ENCODE measurements at places on chromosomes 2 and 18. TPM values are rescaled to one million over a fixed set of nuclear protein-coding genes. Genes with fewer than 3 reads are reported as not detected.
A peak's percentile ranks its signal among the peaks of the same experiment; 100 is the strongest.

DNA sequence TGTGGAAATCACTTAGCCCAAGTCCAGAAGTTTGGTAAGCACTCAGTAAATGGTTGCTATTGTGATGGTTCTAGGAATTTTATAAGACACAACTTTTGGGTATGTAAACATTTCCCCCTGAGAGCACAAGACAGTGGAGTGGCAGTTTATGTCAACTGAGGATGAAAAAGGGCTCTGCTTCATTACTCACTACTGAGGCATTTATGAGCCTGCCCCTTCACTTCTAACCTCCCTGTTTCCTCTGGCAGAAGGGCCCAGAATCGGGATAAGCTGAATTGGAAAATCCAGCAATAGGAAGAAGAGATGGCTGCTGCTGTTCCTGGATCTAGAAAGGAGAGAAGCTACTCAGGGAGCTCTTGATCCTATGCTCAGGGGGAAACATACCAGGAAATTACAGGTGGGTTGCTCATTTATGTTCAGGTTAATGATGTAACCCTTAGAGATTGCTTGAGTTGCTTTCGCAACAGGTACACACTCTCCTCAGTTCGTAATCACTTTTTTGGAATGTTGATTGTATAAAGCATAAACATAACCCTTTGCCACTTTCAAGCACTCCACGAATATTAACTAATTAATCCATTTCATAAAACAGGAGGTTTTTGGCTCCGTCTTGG, 46.3 kb downstream of the ADCYAP1 start:
- DNase-seq = no peak
- no peaks in the 10 kb centered on the region for H3K27me3 ChIP-seq
- H3K4me1 ChIP-seq = peaks cover 7% of the 10 kb centered on the region
- no peak overlapping the region for H3K27ac ChIP-seq

The GALNT3 gene
- total RNA-seq = 9.8 TPM

DNA sequence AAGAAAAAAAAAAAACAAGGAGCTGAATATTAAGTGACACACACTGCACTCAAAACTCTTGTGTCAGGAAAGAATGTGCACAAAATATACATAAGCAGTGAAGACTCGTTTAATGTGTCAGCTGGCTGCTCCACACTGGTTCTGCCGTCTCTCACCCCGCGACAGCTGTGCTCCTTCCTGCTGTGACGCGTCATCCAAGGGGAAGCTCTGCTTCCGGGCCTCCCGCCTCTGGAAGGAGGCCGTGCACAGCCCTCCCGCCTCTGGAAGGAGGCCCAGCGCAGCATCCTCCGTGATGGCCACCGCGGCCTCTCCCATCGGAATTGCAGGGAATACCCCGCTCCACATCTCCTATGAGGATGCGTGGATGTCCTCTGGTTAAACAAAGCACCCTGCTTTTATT, 151.0 kb downstream of the HDAC4 start:
- no peaks in the 10 kb centered on the region for H3K36me3 ChIP-seq
- no peaks in the 10 kb centered on the region for H3K27me3 ChIP-seq
- no peak for DNase-seq
- peaks cover 99% of the 10 kb centered on the region for H3K4me1 ChIP-seq
- H3K4me3 ChIP-seq = peak overlapping the region; percentile 27

- no peaks in the 10 kb centered on the region for H3K4me1 ChIP-seq
- H3K27ac ChIP-seq = no peak overlapping the region
- no peak overlapping the region for H3K4me3 ChIP-seq
- DNase-seq = no peak
- no peaks in the 10 kb centered on the region for H3K27me3 ChIP-seq
Measured at GRCh38 chr2:170201734-170202393, 23.9 kb downstream of the MYO3B start.

The ITGB6 gene
- total RNA-seq = 0.12 TPM

DNA sequence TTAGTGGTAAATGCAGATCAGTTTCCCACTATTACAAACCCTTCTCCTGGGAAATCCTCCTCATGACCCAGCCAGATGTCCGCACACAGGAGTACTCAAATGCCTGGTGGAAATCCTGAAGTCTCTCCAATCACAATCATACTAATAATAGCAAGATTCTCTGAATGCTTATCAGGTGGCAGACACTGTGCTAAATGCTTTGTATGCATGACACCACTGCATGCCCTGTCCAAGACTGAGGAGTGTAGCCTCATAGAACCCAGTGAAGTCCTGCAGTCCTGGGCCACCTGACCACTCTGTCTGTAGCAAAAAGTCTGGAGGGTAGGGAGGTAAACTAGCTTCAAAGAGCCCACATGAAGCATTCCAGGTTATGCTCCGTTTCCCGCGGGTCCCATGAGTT, 434.8 kb upstream of the CHST9 start:
- no peaks in the 10 kb centered on the region for H3K4me1 ChIP-seq
- H3K27me3 ChIP-seq = no peaks in the 10 kb centered on the region
- no peak for DNase-seq
- no peak overlapping the region for H3K27ac ChIP-seq
- no peak overlapping the region for H3K4me3 ChIP-seq

The FOXD4L1 gene
- 0.64 TPM for total RNA-seq

DNA sequence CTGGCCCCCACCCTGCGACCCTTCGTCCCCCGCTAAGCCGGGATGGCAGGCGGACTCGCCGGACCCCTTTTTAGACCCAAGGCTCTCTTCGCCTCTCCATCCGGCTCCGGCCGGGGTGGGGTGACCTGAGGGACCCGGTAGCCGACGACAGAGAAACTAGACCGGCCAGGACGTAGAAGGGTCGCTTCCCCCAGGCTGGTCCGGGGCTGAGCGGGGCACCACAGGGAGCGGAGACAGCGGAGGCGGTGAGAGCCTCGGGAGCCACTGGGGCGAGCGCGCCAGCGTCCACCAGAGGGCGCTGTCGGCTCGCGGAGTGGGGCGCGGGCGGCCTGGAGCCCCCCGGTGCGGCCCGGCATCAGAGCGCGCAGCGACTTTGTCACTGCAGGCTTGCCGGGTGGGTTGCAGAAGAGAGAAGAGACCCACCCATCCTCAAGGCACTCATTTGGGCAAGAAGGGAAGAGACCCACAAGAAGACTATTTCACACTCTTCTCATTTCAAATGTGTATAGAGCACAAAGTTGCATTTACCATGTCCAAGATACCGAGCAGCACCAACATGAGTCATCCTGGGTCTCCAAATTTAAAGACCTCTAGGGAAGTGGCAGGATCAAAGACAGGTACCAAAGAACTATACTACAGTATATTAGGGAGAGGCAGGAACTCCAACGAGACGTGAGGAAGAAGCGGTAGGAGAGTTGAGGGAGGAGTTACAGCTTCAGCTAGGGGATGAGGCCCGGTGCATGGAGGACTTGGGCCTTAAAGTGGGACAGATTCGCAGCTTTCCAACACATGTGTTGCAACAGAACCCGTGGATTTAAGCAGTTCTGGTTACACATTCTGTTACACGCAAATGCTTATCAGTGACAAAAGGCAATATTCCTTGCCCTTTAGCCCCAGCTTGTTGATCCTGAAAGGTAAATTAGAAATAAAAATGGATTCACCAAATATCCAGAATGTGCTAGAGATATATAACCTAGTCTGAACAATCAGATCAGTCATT, 7.6 kb upstream of the PRKCE start:
- peak overlapping the region; percentile 58 for H3K4me3 ChIP-seq
- DNase-seq = no peak
- H3K27ac ChIP-seq = no peak overlapping the region
- no peaks in the 10 kb centered on the region for H3K27me3 ChIP-seq
- peaks cover 6% of the 10 kb centered on the region for H3K4me1 ChIP-seq
- no peaks in the 10 kb centered on the region for H3K36me3 ChIP-seq

DNA sequence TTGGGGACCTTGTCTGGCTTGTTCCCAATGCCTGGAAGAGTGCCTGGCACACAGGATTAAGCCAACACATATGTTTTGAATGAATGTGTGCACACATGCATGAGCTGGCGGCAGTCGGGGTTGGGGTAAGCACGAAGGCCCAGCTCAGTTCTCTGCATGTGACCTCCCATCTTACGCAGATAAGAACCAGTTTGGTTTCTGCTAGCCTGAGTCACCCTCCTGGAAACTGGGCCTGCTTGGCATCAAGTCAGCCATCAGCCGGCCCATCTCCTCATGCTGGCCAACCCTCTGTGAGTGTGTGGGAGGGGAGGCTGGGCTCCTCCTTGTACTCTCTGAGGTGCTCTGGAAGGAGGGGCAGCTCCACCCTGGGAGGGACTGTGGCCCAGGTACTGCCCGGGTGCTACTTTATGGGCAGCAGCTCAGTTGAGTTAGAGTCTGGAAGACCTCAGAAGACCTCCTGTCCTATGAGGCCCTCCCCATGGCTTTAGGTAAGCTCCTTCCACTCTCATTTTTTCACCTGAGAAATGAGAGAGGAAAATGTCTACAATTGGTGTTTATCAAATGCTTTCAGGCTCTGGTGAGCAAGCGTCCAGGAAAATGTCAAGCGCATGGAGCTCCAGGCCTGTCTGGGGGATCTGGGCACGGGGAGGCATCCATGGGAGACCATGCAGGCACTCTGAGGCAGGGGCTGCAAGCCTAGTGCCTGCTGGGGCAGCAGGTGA, 9.7 kb upstream of the IL1RN start:
- no peak for DNase-seq
- H3K27ac ChIP-seq = no peak overlapping the region
- no peak overlapping the region for H3K4me3 ChIP-seq
- no peaks in the 10 kb centered on the region for H3K27me3 ChIP-seq

GRCh38 chr18:37484983-37485834, 80.4 kb downstream of the CELF4 start:
- no peak overlapping the region for H3K4me3 ChIP-seq
- peak; percentile 8 for DNase-seq
- H3K27me3 ChIP-seq = peaks cover 26% of the 10 kb centered on the region
- peaks cover 17% of the 10 kb centered on the region for H3K4me1 ChIP-seq
- no peaks in the 10 kb centered on the region for H3K36me3 ChIP-seq

GRCh38 chr2:170013802-170014551, 164.0 kb upstream of the MYO3B start:
- no peaks in the 10 kb centered on the region for H3K27me3 ChIP-seq
- no peaks in the 10 kb centered on the region for H3K36me3 ChIP-seq
- no peak for DNase-seq

- DNase-seq = no peak
- H3K27me3 ChIP-seq = peaks cover 3% of the 10 kb centered on the region
- no peak overlapping the region for H3K27ac ChIP-seq
- no peak overlapping the region for H3K4me3 ChIP-seq
- peaks cover 13% of the 10 kb centered on the region for H3K4me1 ChIP-seq
Measured at GRCh38 chr2:216316743-216317142, 55.5 kb downstream of the MARCHF4 start.

DNA sequence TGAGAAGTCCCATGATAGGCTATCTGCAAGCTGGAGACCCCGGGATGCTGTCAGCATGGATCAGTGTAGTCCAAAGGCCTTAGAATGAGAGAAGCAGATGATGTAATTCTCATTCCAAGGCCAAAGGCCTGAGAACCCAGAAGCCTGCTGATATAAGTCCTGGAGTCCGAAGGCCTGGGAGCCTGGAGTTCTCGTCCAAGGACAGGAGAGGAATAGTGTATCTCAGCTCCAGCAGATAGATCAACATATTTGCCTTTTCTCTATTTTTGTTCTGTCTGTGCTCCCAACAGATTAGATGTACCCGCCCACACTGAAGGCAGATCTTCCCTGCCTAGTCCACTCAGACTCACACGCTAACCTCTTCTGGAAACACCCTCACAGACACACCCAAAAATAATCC, 454.9 kb upstream of the CHAC2 start:
- peaks cover 3% of the 10 kb centered on the region for H3K4me1 ChIP-seq
- DNase-seq = no peak
- H3K27me3 ChIP-seq = no peaks in the 10 kb centered on the region
- H3K4me3 ChIP-seq = no peak overlapping the region

- DNase-seq = peak; percentile 69
- H3K27me3 ChIP-seq = no peaks in the 10 kb centered on the region
- H3K36me3 ChIP-seq = no peaks in the 10 kb centered on the region
- no peak overlapping the region for H3K27ac ChIP-seq
- peak overlapping the region; percentile 16 for H3K4me3 ChIP-seq
- H3K4me1 ChIP-seq = peaks cover 11% of the 10 kb centered on the region
Measured at GRCh38 chr2:187580462-187581124, 26.4 kb upstream of the TFPI start.

The RNU2-63P gene
- total RNA-seq = 7.4 TPM

DNA sequence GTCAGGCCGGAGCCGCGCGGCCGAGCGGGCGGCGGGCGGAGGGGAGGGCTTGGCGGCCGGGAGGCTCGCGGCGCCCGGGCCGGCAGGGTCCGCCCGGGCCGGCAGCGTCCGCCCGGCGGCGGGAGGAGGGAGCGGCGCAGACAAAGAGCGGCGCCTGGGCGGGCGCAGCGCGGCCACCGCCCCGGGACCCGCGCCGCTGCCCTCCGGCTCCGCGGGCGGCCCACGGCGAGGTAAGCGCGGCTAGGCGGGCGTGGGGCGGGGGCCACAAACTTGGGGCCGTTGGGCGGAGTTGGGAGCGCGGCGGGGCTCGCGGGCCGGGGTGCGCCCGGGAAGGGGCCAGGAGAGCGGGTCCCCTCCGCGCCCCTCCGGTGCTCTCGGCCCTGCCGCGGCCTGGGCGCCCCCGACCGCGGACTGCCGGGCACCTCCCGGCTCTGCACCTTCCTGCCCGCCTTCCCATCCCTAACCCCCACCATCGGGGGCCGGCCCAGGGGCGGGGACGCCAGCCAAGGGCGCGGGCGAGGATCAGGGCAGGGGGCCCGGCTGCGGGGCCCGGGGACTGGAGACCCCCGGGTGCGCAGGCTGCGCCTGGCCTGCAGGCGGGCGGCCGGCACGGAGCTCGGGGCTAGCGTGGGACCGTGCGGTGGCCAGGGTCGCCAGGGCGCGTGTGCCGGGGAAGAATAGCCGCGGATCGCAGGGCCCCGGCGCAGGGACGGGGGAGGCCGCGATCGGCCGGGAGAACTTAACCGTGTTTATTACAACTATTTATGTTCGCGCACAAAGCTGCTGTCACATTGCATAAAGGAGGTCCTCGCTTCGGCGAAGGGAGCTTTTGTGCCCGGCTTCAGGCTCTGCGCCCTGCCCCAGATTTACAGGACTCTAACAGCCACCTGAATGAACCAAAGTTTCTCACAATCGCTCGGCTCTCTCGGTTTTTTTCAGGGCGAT, at the start of gene NCK2:
NCK2 (plus strand) TSS at position 4 of the 945 bp plus-strand sequence. CDS start 110,152 bp downstream, outside the sequence.
- H3K4me3 ChIP-seq = peak within 1 kb of the TSS; percentile 55
- 0 out of 2 replicates have a peak, but pooled peaks cover 8% of the 10 kb centered on the region for H3K36me3 ChIP-seq
- H3K27ac ChIP-seq = peak within 1 kb of the TSS; percentile 81
- no peak for DNase-seq
- peaks cover 6% of the 10 kb centered on the region for H3K4me1 ChIP-seq

The SULT1C3 gene
- not detected for total RNA-seq

DNA sequence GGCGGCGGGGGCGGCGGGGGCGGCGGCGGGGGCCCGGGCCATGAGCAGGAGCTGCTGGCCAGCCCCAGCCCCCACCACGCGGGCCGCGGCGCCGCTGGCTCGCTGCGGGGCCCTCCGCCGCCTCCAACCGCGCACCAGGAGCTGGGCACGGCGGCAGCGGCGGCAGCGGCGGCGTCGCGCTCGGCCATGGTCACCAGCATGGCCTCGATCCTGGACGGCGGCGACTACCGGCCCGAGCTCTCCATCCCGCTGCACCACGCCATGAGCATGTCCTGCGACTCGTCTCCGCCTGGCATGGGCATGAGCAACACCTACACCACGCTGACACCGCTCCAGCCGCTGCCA, 644 bp downstream of the ONECUT2 start:
- H3K36me3 ChIP-seq = no peaks in the 10 kb centered on the region
- peaks cover 38% of the 10 kb centered on the region for H3K27me3 ChIP-seq
- H3K4me3 ChIP-seq = no peak overlapping the region
- no peak overlapping the region for H3K27ac ChIP-seq

The GRP gene
- not detected for total RNA-seq

GRCh38 chr2:211730215-211730614, 808.4 kb downstream of the ERBB4 start:
- H3K36me3 ChIP-seq = no peaks in the 10 kb centered on the region
- no peaks in the 10 kb centered on the region for H3K4me1 ChIP-seq
- H3K27me3 ChIP-seq = no peaks in the 10 kb centered on the region
- H3K4me3 ChIP-seq = no peak overlapping the region
- DNase-seq = no peak
